ENCODE measurements at places on chromosomes 16 and 17.

GRCh38 chr16:25177831-25178688 lies 38.7 kb upstream of the AQP8 start:
- DNase-seq, result no peak

GRCh38 chr17:75642784-75643642 lies 9.8 kb downstream of the SMIM5 start:
- DNase-seq, result no peak

GRCh38 chr16:799111-799947 lies 1.2 kb downstream of the GNG13 start:
- no peak for DNase-seq

GRCh38 chr16:53282975-53283946 lies 151.0 kb upstream of the RBL2 start:
- peak; percentile 37 for DNase-seq

GRCh38 chr16:27759967-27760788 lies 210.2 kb downstream of the KATNIP start:
- DNase-seq, result no peak

GRCh38 chr16:58503166-58503862 lies 3.4 kb downstream of the NDRG4 start:
- no peak for DNase-seq

GRCh38 chr16:86529160-86529559 lies 18.8 kb downstream of the FOXF1 start:
- DNase-seq, result no peak

GRCh38 chr17:34313164-34313563 lies 6.1 kb upstream of the CCL8 start:
- DNase-seq, result no peak

DNA sequence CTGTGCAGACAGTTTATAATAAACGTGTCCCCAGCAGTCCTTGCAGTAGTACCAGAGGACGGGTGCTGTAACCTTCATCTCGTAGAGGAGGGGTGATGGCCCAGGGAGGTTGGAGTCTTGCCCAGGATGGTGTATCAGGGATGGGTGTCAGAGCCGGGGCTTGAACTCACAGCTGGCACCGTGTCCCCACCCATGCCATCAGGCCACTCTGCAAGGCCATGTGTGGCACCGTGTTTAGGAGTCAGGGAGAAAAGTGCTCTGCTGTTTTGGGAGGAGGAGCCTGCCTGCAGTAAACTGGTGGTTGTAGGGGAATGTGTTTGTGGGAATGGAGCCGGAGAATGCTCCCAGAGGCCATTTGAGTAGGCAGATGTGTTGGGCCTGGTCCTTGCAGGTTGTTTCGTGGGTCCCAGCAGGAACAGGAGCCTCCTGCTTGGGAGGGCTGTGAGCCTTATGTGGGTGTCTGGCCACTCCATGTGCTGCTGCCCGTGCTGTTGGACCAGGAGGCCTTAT lies 1.7 kb downstream of the ADORA2B start:
- DNase-seq, result no peak

DNA sequence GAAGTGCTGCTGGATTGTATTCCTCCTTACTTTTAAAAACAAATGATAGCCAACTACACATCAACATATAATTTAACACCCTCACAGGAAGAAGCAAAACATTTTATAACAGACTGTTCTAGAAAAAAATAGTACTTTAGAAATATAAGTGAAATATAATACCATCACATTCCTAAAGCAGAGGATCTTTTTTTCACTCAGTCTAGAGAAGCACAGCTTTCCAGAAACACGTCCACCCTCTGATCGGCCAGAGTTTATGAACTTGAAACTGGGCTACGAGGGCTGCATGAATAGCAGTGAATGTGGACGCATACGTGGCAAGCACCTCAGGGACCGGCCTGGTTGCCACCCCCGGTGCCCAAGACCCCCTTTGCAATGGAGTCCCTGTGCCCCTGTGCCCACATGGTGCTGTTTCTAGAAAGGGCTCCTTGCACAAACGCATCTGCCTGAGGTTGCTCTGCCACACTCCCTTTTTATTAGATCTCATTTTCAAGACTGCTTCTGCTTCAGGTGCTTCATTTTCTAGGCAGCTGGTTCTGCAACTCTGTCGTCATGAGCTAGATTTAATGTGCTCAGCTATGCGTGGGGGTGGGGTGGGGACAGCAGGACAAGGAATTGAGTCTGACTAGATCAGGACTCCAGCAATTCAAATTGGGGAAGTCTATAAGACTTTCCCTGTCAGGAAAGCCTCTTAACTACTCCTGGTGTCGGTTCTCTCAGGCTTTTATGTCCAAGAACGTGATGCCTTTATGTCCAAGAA lies 29.1 kb upstream of the ERN1 start:
- DNase-seq, result no peak
